ENCODE measurements at places on chromosomes 6 and 20.
A peak's percentile ranks its signal among the peaks of the same experiment; 100 is the strongest.

- DNase-seq = no peak
Measured at GRCh38 chr20:44997171-44997570, 30.9 kb downstream of the STK4 start.

- DNase-seq = no peak
Measured at GRCh38 chr6:83307849-83308248, 114.7 kb downstream of the RWDD2A start.

GRCh38 chr6:111534231-111534751 is 51.3 kb upstream of the REV3L start:
- DNase-seq = peak; percentile 32

DNA sequence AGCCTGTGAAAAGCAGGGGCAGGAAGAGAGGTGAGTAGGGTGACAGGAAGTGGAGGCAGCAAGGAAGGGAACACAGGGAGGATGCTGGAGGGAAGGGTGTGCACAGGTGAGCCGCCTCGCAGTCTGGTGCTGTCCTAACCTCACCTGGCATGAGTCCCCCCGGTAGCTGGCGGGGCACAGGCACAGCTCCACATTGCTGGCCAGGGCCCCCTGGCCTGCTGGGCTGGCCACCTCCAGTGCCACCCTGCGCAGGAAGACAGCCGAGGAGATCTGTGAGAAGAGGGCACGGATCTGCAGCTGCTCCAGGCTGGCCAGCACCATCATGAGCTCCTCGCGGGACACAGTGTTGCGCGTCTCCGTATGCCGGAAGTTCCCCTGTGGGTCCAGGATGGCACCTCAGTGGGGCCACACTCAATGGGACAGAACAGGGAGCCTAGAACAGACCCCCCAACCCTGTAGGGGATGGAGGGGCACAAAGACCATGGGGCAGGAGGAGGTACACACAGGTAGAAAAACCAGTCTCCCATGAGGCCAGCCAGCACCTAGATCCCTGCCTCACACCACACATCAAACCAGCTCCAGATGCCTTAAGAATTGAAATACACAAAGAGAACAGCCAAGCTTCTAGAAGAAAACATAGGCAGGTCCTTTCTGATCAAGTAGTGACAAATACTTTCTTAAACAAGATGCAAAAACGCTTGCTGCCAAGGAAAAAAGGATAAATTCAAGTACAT is 22.5 kb downstream of the ADRM1 start:
- DNase-seq = no peak

DNA sequence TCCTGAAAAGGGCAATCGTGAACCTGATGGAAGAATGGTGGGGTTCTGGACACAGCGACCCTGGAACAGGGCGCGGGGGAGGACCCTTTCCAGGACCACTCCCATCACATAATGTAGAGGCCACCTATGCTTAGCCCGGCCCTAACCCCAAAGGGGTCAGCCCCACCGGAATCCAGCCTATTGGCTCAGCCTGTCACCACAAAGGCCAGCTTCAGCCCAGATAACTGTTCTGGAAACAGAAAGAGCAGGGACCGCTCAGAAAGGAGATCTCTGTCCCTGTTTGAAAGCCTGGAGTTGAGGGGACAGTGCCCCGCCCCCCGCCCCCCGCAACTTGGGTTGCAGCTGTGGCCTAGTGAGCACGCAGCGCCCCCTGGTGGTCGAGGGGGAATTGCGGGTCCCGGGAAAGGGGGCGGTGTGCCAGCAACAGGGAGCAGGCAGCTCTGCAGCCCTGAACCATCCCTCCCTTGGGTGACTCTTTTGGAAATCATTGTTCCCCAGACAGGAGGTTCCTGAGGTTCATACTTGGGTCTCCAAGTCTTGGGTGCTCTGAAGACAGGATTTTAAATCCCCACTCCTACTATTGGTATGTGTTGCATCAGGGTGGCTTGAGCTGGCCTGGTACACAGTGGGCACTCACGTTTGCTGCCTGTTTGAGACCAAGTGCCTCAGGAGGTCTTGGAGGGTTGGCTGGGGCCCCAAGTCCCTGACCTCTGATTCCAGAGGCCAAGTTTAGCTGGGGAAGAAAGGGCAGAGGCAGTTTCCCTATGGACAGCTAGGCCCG is 1.5 kb downstream of the SIGLEC1 start:
- peak; percentile 86 for DNase-seq

GRCh38 chr6:12049165-12049564 is 37.1 kb downstream of the HIVEP1 start:
- no peak for DNase-seq

GRCh38 chr6:149897855-149898744 is at the start of gene RAET1E:
TSS of gene RAET1E (minus strand) at chr6:149898113. CDS start at chr6:149890901, 7,212 bp downstream.
- no peak for DNase-seq

GRCh38 chr6:85126485-85127167 is 323.3 kb upstream of the NT5E start:
- peak; percentile 62 for DNase-seq

DNA sequence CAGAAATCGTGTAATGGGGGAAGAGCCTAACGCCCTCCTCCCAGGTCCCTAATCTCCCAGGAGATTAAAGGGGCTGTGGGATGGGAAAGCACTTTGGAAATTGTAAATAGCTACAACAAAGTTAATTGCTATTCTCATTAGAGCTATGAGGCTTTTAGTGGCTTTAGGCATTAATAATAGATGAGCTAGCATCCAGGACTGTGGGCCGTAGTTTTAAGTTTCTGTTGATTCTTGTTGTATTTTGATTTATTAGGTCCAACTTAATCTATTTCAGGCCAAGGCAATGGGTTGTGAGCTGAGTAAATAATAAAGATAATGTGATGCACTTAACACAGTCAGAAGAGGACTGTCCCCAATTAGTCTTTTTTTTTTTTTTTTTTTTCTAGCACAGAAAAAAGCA is 67.7 kb downstream of the ANKRD6 start:
- DNase-seq = peak; percentile 34

GRCh38 chr20:14757728-14758127 is 420.3 kb upstream of the FLRT3 start:
- DNase-seq = no peak

GRCh38 chr20:21258411-21258810 is 44.7 kb upstream of the XRN2 start:
- DNase-seq = no peak

DNA sequence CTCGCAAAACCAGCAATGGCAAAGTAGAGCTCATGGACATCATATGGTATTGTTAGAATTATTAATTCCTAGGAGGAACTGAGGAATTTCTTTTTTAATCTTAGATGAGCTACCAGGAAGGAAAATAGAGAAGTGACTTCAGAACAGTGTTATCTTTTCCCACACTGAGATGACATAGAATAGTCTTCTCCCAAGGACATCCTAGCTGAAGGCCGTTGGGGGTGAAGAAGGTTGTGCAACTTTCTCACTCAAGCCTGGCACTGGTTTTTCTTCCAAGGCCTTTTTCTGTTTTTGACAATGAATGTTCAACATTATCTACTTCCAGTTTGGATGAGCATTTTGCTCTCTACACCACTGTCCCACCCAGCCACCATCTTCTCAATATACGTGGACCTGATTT is 35.8 kb upstream of the MAS1 start:
- DNase-seq = no peak

DNA sequence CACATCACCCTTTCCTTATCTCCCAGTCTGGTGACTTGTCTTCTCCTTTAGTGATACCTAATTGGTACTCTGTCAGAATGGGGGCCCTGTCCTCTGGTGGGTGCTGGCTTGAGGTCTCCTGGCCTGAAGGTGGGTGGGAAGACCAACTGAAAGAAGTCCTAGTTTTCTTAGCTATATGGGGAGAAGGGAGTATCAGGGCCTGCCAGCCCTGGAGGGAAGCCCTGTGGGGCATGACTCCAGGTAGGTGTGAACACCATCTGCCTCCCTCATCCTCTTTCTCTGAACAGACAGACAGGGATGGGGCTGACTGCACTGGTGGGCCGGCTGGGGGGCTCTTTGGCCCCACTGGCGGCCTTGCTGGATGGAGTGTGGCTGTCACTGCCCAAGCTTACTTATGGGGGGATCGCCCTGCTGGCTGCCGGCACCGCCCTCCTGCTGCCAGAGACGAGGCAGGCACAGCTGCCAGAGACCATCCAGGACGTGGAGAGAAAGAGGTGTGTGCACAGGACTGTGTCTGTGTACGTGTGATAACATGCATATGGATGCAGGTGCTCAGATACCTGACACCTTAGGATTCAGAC is 4.8 kb downstream of the CRIP3 start:
- DNase-seq = no peak

GRCh38 chr6:151014404-151015100 is 149.1 kb downstream of the MTHFD1L start:
- peak; percentile 58 for DNase-seq

DNA sequence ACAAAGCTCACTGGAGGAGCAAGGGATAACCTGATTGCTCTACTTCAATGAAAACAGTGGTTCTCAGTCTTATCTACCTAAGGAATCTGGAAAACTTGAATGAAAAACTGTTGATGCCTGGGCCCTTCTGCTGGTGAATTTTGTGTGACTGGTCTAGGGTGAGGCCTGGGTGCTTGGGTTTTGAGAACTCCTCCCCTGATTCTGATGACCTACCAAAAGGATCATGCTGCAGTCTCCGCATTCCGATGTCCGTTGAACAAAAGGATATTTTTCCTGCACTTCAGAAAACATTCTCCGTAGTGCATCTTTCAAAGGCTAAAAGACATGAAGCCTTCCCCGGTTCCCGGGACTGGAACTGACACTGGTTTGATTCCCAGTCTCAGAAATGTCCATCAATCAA is 157.9 kb downstream of the SYNDIG1 start:
- DNase-seq = no peak

GRCh38 chr6:44073612-44074438 is 53.4 kb downstream of the MRPL14 start:
- peak; percentile 38 for DNase-seq

DNA sequence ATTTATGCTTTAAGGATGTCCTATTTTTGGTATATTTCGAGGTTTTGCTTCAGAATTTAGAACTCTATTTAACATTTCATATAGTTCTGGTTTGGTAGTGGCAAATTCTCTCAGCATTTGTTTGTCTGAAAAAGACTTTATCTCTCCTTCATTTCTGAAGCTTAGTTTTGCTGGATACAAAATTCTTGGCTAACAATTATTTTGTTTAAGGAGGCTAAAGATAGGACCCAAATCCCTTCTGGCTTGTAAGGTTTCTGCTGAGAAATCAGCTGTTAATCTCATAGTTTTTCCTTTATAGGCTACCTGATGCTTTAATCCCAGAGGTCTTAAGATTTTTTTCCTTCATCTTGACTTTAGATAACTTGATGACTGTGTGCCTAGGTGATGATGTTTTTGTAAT is 162.7 kb upstream of the B3GAT2 start:
- DNase-seq = no peak

DNA sequence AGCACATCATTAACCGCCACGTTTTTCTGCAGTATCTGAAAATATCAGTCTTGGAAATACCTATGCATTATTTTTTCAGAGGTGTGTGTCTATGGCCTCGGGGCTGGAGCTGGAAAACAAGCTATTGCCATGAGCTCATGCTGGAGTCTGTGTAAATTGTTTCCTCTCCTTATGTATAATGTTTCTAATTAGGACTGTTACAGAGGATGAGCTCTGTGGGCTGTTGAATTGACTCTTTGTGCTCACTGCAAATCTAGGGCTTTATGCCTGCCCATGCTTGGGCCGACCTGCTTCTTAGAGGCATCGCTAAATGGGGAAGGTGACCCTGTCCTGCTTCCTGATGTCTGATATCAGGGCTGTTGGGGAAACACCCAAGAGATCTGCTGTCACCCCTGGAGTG is 80.8 kb upstream of the SLC22A16 start:
- DNase-seq = no peak

DNA sequence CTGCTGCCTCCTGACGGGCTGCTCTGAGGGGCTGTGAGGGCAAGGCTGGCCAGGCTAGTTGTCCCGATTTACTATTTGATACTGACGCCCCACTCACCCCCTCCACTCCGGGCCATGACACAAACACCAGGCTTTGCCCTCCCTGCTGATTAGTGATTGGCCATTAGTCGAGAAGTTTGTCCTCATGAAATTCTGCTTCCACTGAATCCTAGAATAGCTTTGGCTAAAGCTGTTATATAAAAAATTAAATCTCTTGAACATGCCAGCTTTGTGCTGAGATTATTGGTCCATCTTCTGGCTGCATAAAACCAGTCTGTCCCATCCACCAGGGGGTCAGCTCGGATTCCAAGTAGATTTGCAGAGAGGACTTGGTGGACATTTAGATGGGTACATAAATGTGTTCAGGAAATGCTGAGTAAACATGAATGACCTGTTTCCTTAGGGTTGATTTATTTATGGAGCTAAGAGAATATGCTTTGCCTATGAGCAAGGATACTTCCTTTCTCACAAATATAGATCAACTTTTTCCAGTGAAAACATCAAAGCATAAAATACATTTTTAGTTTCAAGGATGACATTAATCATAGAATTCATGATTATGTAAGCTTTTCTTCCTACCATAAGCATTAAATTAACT is at the start of gene GABRR2:
TSS of gene GABRR2 (minus strand) at position 51 of the 637 bp plus-strand sequence. CDS start 134 bp downstream, outside the sequence.
- no peak for DNase-seq

DNA sequence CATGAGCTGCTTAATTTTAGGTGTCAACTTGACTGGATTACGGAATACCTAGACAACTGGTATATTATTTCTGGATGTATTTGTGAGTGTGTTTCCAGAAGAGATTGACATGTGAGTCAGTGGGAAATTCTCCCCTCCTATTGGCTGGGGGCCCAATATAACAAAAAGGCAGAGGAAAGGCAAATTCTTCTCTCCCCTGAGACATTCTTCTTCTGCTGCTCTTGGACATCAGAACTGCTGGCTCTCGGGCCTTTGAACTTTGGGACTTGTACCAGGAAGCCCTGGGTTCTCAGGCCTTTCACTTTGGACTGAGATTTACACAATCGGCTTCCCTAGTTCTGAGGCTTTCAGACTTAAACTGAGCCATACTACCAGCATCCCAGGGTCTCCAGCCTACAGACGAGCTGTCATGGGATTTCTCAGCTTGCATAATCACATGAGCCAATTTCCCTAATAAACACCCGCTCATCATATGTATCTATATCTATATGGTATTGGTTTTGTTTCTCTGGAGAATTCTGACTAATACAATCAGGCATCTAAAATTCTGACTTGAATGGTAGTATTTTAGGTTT is 7.6 kb upstream of the BTN3A3 start:
- no peak for DNase-seq

GRCh38 chr6:63353286-63353630 is 33.5 kb upstream of the LGSN start:
- DNase-seq = no peak

GRCh38 chr6:167974640-167975344 is 22.7 kb upstream of the KIF25 start:
- no peak for DNase-seq

GRCh38 chr6:166747644-166748595 is 120.9 kb upstream of the RPS6KA2 start:
- no peak for DNase-seq

- peak; percentile 13 for DNase-seq
Measured at GRCh38 chr6:119978274-119978889, 628.8 kb upstream of the MAN1A1 start.

Measured in HAP-1 (cell line).